Fibroblast of skin of back (primary cell): ENCODE measurements at places on chromosomes 1 and 21.

DNA sequence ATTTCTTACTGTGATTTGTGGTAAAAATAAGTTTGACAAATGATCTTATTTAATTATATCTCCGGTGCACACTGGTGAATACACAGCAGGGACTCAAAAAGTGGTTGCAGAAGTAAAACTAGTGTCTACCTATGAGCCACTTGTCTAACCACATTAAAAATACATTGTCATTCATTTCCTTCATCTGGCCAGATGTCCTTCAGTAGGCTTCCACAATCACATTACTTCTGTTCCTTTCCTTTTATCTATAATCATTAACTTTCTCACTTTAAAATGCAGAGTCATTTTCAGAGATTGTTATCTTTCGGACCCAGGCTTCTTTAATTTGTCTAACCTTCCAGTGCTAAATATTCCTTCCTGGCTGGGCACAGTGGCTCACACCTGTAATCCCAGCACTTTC lies 3.0 kb downstream of the RBBP5 start:
- no peak for DNase-seq

DNA sequence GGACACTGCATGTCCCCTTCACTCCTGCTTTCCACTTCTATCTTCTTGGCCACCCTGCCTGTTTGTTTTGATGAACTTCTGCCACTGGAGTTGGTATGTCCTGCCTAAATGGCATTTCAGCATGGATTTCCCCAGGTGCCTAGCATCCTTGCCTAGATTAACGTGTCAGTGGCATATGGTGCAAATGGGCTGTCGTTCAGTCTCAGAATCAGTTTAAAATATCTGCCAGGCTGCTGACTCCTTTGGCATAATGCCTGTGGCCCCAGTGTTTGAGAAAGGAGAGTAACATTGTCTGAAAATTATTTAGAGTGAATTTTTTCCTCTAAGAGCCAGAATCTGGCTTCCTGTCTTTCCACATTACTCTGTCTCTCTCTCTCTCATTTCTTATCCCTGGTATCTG lies 64.9 kb upstream of the BARHL2 start:
- no peak for DNase-seq

DNA sequence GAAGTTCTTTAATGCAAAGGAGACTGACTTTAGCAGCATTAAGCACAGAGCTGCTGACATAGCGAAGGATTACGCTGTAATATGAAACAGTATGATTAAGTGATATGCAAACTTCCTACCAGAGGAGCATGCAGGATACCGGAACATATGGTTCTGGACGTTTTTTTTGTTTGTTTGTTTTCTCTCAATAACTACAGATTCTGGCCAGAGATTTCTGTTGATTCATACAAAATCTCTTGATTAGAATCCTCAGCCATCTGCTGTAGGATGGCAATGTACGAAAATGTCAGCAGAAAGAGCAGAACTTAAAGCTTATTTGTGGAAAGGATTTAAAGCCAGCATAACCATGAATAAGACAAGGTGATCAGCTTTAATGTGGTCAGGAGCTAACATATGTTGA lies 970.7 kb downstream of the KCNT2 start:
- no peak for DNase-seq

DNA sequence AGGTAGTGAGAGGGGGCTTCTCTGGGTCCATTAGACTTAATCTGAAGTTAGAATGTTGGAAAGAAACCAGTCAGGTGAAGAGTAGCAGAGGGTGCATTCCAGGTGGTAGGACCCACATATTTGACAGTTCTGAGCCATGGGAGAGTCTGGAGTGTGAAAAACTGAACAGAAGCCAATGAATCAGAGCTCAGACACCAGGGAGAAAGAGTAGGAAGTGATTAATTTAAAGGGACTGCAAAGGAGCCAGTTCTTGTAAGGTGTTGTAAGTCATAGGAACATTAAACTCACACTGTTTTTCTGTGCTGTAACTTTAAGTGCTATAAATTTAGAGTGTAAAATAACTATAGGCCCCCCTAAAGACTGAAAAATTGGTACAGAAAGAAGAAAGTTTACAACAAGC lies 5.9 kb upstream of the DHX9 start:
- DNase-seq: peak; percentile 39

DNA sequence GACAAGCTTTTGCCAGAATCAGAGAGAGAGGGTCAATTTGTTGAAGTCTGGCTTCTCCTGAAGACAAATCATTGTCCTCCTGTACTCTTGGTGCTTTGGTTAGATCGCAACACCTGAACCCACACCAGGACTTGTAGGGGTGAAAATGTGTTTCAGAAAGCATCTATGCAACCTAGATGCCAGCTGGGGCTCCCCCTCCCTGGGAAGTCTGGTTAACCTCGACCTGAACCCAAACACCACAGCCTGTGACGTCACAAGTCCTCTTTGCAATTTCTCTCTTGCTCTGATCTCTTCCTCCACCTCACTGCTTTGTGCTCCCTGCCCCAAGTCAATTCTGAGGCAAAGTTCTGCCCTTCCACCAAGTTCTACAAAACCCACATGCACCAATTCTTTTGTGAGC lies 42.8 kb upstream of the USP24 start:
- no peak for DNase-seq

DNA sequence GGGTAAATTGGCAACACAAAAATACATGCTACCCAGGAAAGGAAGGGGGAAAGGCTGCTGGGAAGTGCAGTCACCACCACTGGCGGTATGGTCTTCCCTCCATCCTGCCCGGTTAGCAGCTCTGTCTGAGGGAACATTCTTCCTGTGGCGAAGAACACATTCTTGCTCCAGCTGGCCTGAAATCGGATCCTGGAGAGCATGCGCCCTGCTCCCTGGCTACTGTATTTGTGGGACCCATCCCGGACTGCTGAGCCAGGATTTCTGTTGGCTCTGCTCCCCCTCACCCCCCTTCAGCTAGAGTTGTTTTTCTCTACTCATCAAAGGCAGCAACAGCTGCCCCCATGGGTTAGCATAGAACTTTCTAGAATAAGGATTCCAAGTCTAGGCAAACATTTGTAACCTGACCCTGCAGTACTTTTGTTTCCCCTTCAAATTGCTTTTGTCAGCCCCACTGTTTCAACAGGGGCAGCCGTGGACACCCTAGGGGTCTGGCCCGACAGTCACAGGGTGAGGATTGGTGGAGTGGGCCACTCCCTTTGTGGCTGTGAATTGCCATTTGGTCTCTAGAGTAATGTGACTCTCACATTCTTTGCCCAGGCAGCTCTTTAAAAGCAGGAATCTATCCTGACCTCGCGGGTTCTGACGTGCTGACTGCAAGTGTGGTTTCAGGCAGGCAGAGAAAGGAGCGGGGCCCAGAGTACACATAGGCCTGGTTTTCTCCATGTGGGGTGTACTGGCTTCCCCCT lies 157.7 kb downstream of the TOMM20 start:
- DNase-seq: peak; percentile 97

GRCh38 chr1:223776826-223777454 lies 64.6 kb downstream of the CAPN2 start:
- DNase-seq: no peak

DNA sequence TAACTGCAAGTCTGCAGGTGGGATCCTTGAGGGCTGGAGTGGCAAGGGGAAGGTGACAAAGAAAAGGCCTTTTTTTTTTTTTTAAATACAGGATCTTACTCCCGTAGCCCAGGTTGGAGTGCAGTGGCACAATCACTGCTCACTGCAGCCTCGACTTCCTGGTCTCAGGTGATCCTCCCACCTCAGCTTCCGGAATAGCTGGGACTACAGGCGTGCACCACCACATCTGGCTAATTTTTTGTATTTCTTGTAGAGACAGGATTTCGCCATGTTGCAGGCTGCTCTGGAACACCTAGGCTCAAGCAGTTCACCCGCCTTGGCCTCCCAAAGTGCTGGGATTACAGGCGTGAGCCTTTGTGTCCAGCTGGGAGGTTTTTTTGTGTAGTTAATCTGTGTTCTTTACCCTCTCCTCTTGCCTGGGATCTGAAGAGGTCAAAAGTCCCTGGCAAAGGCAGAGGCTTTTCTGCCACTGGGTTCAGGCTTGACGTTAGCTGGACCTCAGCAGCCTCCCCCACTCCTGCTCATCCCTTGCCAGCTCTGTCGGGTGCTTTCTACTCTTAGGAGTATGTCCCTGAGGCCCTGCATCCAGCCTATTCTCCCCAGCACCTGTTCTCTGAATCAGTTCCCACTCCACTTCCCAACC lies 5.2 kb downstream of the IL6R start:
- no peak for DNase-seq

DNA sequence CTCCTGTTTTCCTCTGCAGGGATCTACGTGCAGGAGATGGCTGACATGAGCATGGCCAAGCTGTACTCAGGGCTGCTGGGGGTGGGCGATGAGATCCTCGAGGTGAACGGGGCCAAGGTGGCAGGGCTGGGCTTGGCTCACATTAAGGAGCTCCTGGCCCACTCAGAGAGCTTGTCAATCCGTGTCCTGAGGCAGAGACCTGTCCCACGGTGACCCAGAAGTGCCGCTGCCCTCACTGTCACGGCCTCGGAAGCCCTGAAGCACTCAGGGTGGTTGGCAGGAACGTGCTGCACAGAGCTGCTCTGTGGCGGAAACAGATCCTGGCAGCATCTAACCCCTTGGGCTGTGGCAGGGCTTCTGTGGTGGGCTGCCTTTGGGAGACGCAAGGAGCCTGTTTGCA lies 37.6 kb downstream of the KIAA1614 start:
- DNase-seq: no peak

DNA sequence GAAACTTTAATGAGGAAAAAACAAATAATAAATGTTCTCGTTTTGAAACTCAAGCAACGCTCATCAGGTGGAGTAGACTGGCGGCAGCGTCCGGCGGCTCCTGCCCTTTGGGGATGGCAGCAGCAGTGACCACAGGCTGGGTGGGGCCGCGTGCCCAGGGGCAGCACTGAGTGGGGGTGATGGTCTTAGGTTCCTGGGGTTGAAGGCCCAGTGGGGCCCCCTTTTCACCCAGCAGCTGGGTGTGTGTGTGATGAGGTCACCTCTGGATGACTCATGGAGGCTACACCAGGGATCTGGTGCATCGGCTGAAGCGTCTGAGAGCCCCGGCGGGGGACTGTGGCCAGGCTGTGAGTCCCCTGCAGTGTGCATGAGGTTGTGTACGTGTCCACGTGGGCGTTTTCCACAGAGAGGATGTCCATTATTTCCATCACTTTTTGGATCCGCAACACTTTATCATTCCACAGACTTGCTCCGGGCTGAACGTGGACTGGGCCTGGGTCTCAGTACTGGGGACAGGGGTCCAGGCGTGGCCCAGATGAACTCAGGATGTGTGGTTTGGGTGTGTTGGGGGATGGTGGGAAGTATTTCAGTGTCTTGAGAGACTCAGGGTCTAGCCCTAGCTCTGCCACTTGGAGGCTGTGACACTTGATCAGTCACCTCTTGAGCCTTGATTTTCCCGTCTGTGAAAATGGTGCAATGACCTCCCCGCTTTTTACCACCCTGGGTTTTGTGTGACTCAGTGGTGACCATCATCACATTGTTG lies 25.6 kb downstream of the LDLRAP1 start:
- DNase-seq: peak; percentile 94

DNA sequence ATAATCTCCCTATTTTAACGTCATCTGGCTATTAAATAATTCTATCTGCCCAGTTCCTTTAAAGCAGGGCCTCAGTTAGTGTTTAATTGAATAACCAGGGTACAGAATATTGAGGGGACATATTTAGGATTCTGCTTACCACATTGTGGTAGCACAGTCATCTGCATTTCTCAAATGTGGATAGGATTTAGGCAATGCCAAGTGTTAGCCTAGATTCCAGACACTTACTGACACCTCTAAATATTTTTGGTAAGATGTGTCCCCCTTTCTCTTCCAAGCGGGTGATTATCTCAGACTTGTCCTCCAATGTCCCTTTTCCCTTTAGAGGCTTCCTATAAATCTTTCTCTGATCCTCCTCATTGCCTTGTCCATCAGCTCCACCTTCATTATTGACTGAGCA lies 160.8 kb upstream of the HOOK1 start:
- DNase-seq: no peak

DNA sequence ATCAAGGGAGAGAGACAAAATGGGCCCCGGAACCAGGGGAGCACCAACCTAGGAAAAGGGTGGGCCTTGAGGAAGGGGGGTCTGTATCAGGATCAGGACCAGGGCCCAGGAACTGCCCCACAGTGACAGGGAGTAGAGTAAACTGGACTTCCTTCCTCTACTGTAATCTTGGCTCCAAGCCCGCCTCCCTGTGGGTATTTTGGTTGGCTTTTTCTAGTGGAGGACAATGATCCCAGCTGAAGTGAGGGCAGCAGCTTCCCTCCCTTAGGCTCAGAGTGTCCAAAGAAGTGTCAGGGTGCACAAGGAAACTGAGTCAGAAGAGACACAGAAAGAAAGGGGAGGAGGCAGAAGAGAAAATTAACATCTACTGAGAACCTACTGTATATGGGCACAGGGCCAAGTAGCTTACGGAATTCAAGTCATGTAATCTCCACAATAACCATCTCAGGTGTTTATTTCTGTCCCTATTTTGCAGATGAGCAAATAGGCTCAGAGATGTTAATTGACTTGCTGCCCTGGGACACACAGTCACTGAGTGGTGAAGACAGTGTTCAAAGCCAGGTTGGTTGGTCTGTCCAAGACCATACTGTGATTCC lies 4.8 kb downstream of the UBQLN4 start:
- DNase-seq: no peak

DNA sequence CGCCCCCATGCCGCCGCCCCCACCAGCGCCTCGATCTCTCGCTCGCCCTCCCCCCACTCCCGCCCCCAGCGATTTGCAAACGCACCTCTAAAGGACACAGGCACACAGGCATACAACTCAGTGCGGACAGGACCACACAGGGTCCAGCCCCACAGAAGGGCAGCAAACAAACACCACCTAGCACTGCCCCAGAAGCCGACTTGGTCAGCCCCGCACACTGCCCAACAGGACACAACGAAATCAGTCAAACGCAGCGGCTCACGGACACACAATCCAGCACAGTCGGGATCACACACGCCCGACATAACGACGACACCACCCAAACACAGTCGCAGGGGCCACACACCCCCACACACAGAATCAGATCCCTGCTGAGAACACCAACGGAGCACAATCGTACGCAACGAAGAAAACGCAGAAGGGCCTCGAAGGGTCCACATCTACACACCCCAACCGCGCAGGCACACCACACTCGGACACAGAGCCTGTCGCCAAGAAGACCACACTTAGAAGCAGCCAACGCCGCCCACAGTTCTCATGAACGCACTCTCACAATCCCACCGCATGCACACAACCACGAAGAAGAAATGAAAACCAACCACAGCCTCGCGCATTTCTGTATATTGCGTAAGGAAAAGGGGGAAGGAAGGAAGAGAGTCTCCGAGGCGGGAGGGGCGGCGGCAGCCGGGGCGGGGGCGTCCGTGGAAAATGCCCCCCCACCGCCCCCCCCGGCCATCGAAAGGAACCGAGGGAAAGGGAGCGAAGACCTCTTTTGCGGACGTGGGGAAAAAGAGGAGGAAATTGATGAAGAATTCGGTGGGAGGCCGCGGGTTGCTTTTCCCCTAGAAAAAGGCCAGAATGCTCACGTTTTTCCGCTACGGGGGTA lies 481 bp downstream of the TAL1 start:
- DNase-seq: peak; percentile 24
